ENCODE measurements at places on chromosomes 13 and 19.

DNA sequence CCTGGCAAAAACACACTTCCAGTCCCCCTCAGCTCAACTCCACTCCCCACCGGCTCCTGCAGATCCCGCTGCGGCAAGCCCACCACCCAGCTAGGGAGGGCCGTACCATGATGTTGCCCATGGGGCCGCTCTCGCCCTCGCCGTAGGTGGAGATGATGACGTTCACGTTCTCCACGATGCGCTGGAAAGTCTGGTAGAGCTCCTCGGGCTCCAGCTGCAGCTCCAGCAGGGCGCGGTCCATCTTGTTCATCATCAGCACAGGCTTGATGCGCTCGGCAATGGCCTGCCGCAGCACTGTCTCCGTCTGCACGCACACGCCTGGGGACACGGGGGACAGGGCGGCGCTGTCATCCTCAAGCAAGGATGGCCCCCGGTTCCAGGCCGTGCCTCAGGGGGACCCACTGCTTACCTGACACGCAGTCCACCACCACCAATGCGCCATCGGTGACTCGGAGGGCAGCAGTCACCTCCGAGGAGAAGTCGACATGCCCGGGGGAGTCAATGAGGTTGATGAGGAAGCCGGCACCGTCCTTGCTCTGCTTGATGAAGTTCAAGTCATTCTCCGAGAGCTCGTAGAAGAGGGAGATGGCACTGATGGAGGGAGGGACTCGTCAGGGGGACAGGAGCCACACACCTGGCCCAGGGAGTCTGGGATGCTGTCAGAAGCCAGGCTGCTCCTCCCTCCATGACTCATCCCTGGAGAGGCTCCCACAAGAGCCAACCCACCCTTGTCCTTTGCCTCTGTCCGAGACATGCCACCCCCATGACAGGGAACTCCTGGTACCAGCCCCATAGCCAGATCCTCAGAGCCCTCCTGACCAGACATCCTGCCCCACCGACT is 2.3 kb downstream of the EEF2 start:
- no peak for DNase-seq

DNA sequence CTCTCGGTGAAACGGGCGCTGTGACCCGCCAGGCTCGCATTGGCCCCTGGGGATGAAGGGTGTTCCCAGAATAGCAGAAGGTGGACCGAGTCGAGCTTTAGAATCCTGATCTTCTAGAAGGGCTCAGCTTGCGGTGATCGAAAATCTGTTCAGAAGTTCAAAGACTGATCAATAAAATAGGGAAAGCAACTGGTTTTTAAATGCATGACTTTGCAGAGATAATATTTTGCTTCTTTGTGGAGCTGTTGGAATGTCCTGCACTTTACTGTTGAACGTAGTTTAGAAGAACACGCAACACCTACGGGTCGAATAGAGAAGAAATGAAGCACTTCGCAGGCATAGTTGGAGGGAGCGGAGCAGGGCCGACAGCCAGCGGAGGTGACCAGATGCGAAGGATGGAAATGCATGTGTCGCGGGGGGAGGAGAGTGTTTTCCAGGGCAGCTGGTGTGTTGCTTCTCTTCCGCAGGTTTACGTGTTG is 766 bp downstream of the CEBPG start:
- no peak for DNase-seq

GRCh38 chr19:31510635-31511034 is 161.4 kb upstream of the TSHZ3 start:
- DNase-seq = no peak

- DNase-seq = no peak
These were observed 24.6 kb upstream of the IRS2 start for GRCh38 chr13:109810761-109811510.

DNA sequence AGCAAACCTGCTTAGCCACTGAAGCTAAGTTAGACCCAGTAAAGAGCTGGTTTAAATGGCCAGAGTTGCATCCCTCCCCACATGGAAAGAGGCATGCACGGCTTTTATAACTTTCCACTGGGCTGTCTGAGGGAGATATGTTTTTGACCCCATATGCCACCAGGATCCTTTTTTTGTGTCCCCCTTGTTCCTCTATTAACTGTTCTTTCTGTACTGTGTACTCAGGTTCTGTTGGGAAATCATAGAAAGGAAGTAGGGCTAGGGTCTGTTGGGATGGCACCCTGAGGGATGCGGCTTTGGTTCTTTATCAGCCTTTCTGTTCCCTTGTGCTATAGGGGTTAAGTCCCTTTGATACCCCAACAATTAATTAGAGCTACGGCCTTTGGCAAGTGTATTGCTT is 12.2 kb upstream of the TM9SF2 start:
- DNase-seq = no peak

DNA sequence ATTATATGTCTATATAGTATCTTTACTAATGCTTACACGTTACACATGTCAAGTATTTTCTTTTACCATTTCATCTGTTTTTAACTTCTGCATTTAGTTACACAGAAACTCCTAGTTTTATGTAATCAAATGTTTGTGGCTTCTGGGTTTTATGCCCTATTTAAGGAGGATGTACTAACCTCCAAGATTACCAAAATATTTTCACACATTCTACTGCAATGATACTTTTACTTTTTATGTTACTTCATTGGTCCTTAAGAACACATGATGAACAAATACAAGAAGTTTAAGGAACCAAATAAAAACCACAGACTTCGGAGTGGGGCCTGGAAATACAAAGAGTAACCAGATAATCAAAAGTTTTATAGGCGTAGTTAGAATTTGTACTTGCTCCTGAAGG is 37.2 kb downstream of the ZC3H13 start:
- no peak for DNase-seq

- no peak for DNase-seq
These were observed 15.2 kb downstream of the CYTH2 start for GRCh38 chr19:48484247-48484893.

GRCh38 chr13:27026396-27026795 is 145.2 kb downstream of the USP12 start:
- DNase-seq = no peak
